Activated CD8-positive, alpha-beta memory T cell treated with anti-CD3 and anti-CD28 coated beads for 24 hours (primary cell): ENCODE measurements at places on chromosomes 3 and 15.

DNA sequence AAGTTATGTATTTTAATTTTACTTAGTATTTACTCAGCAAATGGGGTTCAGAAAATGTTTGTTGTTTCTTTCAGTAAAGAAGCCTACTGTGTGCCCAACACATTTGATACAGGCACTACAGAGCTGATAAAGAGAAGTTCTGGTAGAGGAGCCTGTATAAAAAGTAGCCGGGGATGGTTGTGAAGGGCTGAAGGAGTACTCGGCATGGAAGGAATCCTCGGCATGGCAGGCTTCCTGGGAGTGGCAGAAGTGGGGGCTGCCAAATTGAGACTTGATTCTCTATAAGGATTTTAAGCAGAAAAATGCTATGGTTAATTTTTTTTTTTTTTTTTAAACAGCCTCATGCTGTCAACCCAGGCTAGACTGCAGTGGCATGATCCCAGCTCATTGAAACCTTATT, 9.3 kb downstream of the ARL13B start:
- DNase-seq = no peak

DNA sequence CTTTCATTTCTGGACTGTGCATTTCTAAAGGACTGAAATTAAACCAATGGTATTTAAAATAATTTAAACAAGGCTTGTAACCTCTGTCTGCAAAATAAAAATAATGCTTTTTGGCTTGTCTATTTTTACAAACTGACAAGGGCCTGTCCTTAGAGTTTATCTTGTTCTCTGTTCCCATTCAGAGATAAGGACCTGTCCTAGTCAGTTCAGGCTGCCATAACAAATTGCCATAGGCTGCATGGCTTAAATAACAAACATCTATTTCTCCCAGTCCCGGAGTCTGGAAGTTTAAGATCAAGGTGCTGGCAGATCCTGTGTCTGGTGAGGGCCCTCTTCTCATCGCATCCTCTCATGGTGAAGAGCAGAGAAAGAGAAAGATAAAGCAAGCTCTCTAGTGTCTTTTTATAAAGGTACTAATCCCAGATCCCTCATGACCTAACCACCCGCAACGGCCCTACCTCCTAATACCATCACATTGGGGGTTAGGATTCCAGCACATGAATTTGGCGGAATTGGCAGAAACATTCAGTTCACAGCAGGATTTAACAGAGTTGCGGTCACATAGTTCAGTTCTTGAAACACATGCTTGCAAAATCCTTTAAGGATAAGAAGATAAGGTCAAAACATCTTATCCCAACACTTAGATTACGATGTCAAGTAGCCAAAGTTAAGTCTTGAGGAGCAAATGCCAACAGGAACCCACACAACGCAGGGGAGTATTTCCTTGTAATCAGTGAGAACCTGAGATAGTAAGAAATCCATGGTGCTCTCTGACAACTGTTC, 17.8 kb downstream of the KBTBD8 start:
- no peak for DNase-seq

DNA sequence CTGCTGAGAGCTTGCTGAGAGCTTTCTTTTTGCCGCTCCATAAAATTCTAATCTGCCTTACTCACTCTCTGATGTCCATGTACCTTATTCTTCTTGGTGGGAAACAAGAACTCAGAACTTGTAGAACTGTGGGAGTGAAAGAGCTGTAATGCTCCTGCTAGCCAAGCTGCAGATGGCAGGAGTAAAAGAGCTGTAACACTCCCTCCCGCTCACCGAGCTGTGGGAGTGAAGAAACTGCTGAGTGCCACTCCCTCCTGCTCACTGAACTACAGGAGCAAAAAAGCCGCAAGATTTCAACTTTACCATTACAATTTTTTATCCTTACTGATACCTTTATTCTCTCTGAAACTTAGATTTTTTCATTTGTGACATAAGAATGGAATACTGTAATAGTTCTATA, 199.1 kb downstream of the SI start:
- DNase-seq = no peak

DNA sequence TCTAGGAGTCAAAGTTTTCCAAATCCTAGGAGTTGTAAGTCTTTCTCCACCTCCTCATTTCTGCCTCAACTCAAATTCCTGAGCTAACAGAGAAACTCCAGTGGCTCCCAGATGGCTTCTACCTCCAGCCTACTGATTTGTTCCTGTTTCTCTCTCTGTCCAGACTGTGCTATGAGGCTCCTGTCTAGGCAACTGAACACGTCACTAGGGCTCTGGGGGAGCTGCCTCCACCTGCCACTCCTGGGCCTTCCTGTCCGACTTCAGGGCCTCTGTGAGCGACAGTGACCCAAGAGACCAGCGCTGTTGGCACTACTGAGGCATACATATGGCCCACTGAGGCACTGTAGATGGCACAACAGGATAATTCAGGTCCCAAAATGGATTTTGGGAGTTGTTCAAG, 71.4 kb downstream of the EXOG start:
- no peak for DNase-seq

DNA sequence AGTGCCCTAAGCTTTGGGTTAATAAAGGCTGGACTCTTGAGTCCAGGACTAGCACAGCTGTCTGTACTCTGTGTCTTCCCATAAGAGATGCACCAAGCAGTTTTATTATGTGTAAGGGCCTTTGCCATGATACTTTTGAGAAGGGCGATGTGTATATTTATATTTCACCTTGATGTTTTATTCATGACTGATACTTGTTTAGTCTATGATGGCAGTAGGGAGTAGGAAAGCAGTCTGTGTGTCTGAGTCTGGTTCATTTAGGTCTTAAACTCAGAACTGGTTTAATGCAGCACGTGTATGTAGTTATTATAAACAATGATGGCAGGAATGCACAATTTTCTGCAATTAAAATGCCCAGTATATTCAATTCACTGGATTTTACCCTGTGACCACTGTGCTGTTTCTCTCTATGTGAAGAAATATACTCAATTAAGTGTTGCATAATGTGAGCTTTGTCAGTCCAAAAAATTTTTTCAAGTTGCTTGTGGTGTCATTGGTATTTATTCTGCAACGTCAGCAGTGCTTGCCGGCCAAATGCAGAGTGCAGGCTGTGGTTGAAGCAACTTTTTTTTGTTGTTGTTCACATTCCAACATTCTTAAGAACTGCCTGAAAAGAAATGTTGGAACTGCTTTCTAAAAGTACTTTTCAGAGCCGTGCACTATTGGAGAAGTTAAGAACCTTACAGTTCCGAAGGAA, 423.7 kb upstream of the SEMA6D start:
- DNase-seq = no peak

GRCh38 chr15:101583284-101583683, 68.9 kb downstream of the TM2D3 start:
- DNase-seq = no peak

DNA sequence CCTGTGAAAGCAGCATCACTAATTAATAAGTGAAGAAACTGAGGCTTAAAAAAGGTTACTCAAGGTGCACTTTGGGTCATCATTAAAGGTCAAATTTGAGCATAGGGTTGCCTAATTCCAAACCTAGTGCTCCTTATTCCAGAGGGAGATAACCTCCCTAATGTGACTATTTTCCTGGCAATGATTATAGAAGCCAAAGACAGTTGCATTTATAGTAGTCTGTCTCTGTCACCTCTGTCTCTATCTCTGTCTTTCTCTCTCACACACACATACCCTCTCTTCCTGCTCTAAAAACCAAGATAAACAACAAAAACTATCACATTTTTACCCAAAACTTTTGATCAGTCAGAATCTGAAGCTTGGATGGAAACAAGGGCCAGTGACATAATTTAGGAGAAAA, 172.0 kb upstream of the LMCD1 start:
- no peak for DNase-seq

DNA sequence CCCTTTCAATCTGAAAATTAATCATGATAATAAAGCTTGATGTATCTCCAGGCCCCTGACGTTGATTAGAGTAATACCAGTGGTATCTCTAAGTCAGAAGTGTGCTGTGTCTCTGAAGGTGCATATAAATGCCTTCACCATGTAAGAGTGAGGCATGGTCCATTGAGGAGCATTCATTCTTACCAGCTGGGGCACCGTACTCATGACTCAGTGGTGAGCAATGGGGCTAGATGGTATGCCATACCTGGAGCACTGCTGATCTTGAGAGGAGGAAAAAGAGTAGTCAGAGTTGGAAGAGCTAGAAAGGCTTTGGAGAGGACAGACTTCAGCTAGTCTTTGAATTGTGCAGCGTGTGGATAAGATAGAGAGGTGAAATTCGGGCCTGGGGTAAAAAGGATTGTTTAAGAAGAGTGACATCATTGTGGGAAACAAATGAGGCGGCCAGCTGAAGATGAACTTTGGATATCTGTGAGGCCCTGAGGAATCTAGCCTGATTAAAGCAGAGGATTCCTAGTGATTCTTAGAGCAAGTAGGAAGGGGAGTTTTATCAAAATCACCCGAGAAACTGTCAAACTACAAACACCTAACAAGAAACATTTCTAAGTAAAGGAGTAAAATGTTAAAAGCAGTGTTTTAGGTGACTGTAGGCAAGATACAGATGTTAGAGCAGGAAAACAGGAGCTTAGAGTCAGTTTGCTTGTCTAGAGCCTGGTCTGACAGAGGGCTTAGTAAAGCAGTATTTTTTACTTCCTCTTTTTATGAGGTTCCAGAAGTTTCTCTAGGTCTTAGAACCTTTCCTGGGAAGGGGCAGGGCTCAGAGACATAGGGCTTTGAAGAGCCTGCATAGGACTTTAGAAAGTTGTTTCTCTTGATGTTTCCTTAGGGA, 13.6 kb downstream of the TMOD3 start:
- no peak for DNase-seq

DNA sequence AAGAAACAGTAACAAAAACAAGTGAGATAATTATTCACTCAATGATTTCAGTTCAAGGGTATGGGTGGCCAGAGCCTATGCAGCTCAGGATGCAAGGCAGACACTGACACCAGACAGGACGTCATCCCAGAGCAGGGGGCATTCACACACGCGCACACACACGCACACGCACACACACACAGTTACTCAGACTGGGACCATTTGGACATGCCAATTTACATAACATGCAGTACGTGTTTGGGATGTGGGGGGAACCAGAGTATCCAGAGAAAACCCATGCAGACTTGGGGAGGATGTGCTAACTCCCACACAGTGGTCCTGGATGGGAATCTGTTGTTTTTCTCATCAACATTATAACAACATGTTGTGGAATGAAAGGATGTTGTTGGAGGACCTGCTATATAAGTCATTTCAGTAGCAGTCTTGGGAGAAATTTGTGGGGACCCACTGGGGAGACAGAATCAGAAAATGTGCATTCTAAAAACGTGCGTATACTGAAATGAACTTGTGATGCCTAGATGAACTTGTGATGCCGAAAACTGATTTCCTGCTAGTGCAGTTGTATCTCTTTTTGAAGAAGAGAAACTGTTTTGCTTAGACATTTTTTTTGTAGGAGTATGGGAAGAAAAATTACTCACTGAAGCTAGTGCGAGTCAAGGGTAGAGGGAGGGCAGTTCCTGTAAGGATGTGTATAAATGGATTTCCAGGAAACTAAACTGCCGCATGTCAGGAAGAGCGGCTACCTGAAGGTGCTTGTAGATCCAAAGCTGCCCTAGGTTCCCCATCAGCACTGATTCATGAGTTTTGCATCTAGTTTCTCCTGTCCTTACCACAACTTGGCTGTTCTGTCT, 25.2 kb downstream of the CD200 start:
- no peak for DNase-seq

GRCh38 chr3:96449803-96450202, 364.6 kb upstream of the EPHA6 start:
- DNase-seq = no peak

DNA sequence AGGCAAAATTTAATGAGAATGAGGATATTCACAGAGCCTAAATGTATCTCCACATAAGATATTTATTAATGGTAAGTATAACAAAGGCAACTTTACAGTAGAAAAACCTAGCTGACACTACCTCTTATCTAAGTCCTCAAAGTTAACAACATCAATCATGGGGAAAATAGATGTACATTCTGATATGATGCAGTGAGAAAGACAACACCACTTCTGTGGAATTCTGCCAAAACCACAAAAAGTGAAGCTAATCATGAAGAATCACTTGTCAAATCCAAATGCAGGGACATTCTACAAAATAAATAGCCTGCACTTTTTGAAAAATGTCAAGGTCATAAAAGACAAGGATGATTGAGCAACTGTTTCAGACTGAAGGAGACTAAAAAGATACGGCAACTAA, 27.5 kb upstream of the EOMES start:
- no peak for DNase-seq

GRCh38 chr3:159418571-159419526, 569.8 kb upstream of the IL12A start:
- no peak for DNase-seq
